Calu3 (cell line): ENCODE measurements at places on chromosomes 11 and 22. TPM values are rescaled to one million over a fixed set of nuclear protein-coding genes. Genes with fewer than 3 reads are reported as not detected.
A peak's percentile ranks its signal among the peaks of the same experiment; 100 is the strongest.

The MRGPRE gene
- not detected in 2 replicates for total RNA-seq

The AQP11 gene
- total RNA-seq: 1.2 and 1.4 TPM in 2 replicates

The TIGD3 gene
- 0.73 and 1.5 TPM in 2 replicates for total RNA-seq

The HMOX1 gene
- 0.73 and 0.85 TPM in 2 replicates for total RNA-seq

The C22orf39 gene
- 15.7 and 17.7 TPM in 2 replicates for total RNA-seq

The PRR33 gene
- total RNA-seq: not detected in 2 replicates

The CYP2D6 gene
- 9.3 and 10.7 TPM in 2 replicates for total RNA-seq

The ARCN1 gene
- total RNA-seq: 77.8 and 83.8 TPM in 2 replicates

The BARX2 gene
- total RNA-seq: 41.6 and 42.9 TPM in 2 replicates

The F2 gene
- not detected in 2 replicates for total RNA-seq

The SCO2 gene
- 3.6 and 5.3 TPM in 2 replicates for total RNA-seq

The CCDC87 gene
- 0.91 and 1.0 TPM in 2 replicates for total RNA-seq

The FGF4 gene
- total RNA-seq: not detected in 2 replicates

The KBTBD3 gene
- total RNA-seq: 5.0 and 7.1 TPM in 2 replicates

The PPP6R2 gene
- total RNA-seq: 47.1 and 50.0 TPM in 2 replicates

The CRYBA4 gene
- not detected in 2 replicates for total RNA-seq

The KIAA0930 gene
- total RNA-seq: 56.8 and 83.2 TPM in 2 replicates

The FOLR3 gene
- total RNA-seq: not detected in 2 replicates

The TSSK2 gene
- total RNA-seq: not detected in 2 replicates

The SCGB1A1 gene
- not detected in 2 replicates for total RNA-seq

GRCh38 chr11:115745066-115745465 lies 240.9 kb upstream of the CADM1 start:
- no peak for DNase-seq

GRCh38 chr11:35112056-35112845 lies 26.7 kb upstream of the CD44 start:
- no peak for DNase-seq

DNA sequence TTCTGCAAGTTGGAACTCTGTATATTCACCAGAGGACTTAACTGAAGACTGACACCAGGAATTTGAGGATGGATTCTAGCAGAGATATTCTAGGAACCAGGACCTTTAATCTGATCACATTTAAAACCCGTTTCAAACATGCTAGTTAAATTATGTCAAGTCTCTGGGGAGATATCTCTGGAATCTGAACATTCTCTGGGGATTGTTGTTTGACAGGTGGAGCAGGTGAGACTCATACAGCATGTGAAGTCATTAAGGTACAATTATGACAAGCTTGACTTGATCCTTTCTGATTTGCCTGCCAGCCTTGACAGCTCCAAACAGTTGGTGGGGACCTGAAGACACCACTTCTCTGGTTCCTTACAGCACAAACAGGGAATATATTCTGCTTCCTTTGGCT lies 100.3 kb downstream of the FAT3 start:
- DNase-seq: no peak

- DNase-seq: no peak
Observed at GRCh38 chr11:95778699-95779098, 10.9 kb downstream of the FAM76B start.

GRCh38 chr11:44760917-44761550 lies 34.3 kb downstream of the TSPAN18 start:
- DNase-seq: peak; percentile 43

DNA sequence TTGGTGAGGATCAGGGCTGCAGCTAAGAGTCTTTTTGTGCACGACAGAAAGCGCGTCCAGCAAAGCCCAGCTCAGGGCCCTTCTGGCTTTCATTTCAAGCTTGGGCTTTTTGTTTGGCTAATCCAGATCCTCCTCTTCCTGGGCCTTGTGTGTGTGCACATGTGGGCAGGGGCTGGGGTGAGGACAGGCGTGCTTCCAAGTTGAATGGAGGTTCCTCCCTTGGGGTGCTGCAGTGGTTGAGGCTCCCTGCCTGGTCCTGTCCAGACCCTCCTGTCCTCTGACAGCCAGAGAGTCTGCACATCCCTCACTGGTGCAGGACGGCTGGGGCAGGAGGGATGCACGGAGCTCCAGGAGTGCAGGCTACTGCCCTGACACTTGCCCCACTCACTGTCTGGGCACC lies 62.0 kb upstream of the NECTIN1 start:
- no peak for DNase-seq

DNA sequence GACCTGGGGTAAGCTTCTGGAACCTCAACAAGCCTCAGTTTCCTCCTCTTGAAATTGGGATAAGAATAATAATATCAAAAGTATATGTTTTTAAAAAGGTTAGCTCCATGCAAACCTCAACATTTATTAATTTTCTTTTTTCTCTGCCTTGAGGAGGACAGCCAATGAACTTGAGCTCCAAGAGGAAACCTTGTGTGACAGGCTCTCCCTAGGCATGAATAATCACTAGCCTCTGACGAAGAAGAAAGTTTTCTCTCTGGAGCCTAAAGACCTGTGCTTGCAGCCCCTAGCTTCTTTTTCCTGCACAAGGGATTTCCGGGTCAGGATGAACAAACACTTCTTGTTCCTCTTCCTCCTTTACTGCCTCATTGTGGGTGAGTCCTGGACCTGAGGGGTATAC lies at the start of gene PATE3:
Gene PATE3, plus strand, starts transcription at position 301 of the 400 bp plus-strand sequence. Its CDS starts 25 bp downstream, at position 326.
- no peak for DNase-seq

DNA sequence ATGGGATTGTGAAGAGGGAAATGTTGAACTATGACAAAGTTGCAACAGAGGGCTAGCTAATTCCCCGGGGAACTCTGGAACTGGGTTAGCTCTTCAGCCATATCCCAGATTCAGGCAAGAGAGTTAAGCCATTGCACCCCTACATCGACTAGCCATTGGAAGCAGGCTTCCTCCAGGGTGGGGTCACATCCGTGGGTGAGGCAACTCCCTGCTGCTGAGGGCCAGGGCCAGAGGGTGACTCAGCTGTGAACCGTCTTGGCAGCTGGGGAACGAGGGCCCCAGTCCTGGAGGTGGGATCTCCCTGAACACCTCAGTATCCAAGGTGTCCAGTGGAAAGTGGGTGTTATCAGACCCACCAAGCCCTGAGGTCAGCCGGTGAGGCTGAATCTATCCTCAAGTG lies 41.1 kb downstream of the RPS6KA4 start:
- DNase-seq: peak; percentile 18

DNA sequence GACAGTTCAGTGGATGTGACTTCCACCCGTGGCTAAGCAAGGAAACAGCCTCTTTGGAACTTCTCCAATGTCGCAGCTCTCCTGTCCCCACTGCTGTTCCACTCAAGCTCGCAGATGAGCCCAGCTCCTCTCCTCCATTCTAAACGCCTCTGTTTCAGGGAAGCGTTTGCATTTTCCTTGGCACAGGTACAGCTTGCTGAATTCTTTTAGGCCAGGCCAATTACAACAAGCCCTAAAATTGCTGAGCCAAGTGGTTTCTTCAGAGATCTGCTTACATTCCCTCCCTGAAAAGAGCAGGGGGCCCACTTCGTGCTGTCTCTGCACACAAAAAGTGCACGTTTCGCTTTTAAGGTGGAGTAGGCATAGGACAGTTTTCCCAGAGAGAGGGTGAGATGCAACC lies 91.5 kb upstream of the BLID start:
- no peak for DNase-seq

GRCh38 chr11:70733327-70734325 lies 335.3 kb downstream of the CTTN start:
- no peak for DNase-seq

GRCh38 chr22:37210041-37210803 lies 2.1 kb downstream of the SSTR3 start:
- DNase-seq: no peak

GRCh38 chr11:794013-794765 lies 3.9 kb downstream of the SLC25A22 start:
- no peak for DNase-seq

- no peak for DNase-seq
Observed at GRCh38 chr22:37080838-37081237, 28.7 kb downstream of the TMPRSS6 start.

GRCh38 chr11:17550450-17551346 lies 3.6 kb downstream of the OTOG start:
- no peak for DNase-seq

DNA sequence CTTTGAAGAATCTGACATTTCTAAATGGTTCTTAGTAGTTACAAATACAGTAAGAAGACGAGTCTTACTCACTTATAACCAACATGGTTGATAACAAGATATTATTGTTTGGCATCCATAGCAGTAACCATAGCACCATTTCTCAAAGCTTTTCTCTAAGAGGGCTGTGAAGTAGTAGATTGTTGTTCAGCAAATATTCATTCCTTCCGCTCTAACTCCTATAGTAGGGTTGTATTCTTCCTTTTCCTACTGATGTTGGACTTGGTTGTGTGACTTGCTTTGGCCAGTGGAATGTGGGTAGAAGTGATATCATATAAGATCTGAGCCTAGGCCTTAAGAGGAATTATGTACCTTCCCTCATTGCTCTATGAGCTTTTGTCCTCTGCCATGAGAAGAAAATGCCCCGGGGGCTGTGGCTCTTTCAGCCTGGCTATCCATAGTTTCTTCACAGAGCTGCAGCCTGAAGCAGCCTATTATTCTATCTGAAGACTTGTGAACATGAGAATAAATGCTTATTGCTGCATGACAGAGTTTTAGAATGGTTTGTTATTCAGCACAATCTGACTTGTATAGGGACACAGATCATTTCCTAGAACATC lies 28.9 kb upstream of the ZBED5 start:
- no peak for DNase-seq

- DNase-seq: no peak
Observed at GRCh38 chr11:66126808-66127555, 56.9 kb downstream of the PACS1 start.

DNA sequence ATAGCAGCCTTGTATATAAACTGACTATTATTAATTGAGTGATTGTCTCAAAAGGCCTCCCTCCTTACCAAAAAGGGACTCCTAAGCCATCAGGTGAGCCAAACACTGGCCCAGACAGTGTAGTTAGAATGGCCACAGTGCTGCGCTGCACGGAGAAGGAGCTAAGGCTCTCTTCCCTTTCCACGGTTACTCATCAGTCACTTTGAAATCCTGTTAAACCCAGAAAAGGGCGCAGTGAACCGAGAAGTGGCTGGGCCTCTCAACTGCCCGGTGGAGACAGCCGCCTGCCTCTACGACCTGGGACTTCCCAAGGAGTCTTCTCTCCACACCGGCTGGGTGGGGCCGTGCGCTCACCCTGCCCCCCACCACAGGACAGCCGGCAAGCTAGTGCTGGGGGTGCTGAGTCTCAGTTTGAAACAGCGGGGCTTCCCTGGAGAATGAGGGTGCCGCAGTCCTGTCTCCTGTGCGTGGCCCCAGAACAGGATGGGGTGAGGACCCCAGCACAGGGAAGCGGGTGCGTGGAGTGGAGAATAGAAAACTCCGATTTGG lies 1.3 kb downstream of the MYH9 start:
- DNase-seq: peak; percentile 57

- no peak for DNase-seq
Observed at GRCh38 chr11:9095421-9095820, 4.0 kb upstream of the SCUBE2 start.

DNA sequence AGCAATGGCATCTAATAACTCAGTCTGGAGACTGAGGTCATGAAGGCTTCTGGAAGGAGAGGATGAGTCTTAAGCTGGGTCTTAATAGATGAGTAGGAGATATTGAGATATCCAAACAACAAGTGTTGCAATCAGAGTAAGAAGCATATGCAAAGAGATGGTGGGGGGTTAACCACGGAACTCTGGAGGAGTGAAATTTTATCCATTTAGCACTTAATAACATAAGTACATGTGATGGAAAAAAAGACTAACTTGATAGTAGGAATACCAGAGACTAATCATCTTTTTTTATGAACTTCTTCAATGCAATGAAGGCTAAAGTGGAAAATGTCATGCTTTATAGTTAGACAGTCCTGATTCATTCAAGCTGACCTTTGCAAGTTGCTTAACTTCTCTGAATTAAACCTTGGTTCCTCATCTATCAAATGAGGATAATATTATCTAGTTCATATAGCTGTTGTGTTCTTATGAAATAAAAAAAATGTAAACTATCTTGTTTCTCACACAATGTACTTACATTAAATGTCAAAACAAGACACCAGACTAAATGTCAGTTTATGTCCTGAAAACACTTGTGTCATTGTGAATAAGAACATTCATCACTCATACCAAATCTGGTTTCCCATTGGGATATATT lies 403.1 kb upstream of the CCDC90B start:
- DNase-seq: no peak

GRCh38 chr22:36658900-36659299 lies 44.7 kb downstream of the CACNG2 start:
- DNase-seq: peak; percentile 5

GRCh38 chr11:69640995-69641581 lies at the start of gene CCND1:
CCND1 (plus strand) TSS chr11:69641156; CDS start chr11:69641314, 158 bp downstream.
- DNase-seq: peak; percentile 85

GRCh38 chr22:43320943-43321900 lies 21.9 kb downstream of the SCUBE1 start:
- DNase-seq: no peak

GRCh38 chr11:94315664-94316063 lies 11.3 kb downstream of the IZUMO1R start:
- DNase-seq: no peak

GRCh38 chr11:37504921-37505320 lies 906.9 kb upstream of the RAG2 start:
- DNase-seq: peak; percentile 54

DNA sequence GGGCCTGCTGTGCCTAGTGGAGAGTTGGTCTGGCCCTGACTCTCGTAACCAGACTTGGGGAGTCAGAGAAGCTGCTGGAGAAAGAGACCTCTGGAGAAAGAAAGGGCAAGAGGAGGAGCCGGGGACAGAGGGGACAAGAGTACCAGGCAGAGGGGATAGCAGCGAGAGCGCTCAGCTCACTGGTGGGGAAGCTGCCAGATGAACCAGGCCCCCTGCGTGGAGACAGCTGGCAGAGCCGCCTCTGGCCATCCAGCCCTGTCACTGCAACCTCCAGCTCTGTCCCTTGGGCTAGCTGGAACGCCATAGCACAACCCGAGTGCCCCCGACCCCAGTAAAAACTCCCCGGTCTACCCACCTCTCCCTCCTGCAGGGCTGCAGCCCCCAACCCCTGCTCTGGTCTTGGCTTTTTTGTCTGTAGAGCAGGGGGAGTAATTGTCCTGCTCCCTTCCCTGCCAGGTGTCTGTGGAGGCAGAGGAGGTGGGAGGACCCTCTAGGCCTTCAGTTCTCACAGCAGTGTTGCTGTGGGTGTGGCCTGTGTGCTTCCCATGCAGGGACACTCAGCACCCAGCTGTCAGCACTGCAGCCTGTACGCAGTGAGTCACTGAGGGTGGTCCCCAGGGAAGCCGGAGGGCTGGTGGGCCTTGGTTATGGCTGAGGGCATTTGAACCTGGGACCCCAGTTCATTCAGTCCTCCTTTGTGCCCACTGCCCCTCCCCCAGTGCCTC lies 4.8 kb upstream of the SUN2 start:
- no peak for DNase-seq

DNA sequence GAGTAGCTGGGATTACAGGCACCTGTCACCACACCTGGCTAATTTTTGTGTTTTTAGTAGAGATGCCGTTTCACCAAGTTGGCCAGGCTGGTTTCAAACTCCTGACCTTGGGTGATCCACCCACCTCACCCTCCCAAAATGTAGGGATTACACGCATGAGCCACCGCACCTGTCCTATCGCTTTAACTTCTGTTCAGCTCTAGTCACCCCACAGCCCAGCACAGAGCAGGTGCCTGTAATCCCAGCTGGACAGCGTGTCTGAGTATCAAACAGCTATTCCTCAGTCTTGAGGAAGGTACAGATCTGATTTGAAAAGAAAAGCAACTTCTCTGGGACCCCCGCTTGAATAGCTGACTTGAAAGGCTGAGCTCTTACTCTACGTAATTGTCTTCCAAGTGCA lies 149.1 kb downstream of the CTTN start:
- DNase-seq: no peak

GRCh38 chr11:62307950-62308349 lies 9.1 kb upstream of the SCGB1D4 start:
- DNase-seq: no peak

GRCh38 chr11:200224-201003 lies 6.8 kb downstream of the BET1L start:
- DNase-seq: no peak
